ENCODE measurements at places on chromosomes 1 and 21.

- DNase-seq, result no peak
Measured at GRCh38 chr1:231419738-231420298, 2.3 kb downstream of the EGLN1 start.

DNA sequence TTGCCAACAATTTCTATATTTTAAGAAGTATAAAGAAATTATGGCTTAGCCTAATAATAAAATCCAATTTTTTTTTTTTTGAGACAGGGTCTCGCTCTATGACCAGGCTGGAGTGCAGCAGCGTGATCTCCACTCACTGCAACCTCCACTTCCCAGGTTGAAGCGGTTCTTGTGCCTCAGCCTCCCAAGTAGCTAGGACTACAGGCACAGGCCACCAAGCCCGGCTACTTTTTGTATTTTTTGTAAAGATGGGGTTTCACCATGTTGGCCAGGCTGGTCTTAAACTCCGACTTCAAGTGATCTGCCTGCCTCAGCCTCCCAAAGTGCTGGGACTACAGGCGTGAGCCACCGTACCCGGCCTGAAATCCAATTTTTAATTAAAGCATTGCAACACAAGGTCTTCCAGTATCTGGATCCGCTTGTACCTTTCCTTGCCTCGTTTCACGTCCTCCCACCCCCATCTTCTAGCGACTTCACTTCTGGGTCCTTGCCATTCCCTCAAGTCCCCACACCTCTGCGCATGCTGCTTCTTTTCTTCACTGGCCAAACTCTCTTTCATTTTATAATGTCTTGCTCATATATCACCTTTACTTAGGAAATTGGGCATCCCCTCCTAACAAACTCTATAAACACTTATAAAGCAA lies 2.3 kb downstream of the FUBP1 start:
- DNase-seq, result no peak

GRCh38 chr1:23278717-23279116 lies 61.4 kb upstream of the HTR1D start:
- DNase-seq, result no peak

GRCh38 chr1:109243860-109244552 lies 5.3 kb upstream of the CELSR2 start:
- DNase-seq, result no peak

- no peak for DNase-seq
Measured at GRCh38 chr1:189696297-189696696, 781.4 kb downstream of the BRINP3 start.

GRCh38 chr1:150551784-150552127 lies 2.5 kb downstream of the ADAMTSL4 start:
- no peak for DNase-seq

DNA sequence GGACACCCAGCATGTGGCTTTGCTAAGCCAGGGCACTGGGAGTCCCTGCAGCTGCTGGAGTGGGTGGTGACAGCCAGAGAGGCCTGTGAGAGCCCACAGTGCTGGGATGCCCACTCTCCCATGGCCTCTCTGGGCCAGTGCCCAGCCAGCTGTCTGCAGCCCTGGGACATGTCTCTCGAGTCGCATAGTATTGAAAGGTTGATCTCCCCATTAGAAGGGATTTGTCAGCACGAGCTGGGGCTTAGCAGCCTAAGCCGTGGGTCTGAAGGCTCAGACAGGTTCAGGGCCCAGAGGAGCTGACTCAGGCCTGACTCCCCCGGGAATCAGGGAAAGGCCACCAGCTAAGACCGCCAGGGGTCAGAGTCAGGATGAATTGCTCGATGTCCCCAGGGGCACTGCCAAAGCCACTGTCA lies 53.5 kb downstream of the FOXD2 start:
- peak; percentile 75 for DNase-seq

GRCh38 chr21:45108808-45109781 lies 34.7 kb downstream of the ADARB1 start:
- DNase-seq, result no peak

- DNase-seq, result no peak
Measured at GRCh38 chr1:233566886-233567285, 47.0 kb upstream of the KCNK1 start.

DNA sequence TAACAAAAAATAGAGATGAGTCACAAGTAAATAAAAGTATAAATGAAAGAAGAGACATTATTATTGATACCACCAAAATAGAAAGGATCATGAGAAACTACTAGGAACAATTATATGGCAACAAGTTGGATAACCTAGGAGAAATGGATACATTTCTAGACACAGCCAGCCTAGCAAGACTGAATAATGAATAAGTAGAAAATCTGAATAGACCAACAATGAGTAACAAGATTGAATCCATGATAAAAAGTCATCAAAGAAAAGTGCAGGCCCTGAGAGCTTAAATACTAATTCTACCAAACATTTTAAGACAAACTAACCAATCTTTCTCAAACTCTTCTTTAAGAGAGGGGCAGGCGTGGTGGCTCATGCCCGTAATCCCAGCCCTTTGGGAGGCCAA lies 538.6 kb upstream of the PBX1 start:
- DNase-seq, result no peak

DNA sequence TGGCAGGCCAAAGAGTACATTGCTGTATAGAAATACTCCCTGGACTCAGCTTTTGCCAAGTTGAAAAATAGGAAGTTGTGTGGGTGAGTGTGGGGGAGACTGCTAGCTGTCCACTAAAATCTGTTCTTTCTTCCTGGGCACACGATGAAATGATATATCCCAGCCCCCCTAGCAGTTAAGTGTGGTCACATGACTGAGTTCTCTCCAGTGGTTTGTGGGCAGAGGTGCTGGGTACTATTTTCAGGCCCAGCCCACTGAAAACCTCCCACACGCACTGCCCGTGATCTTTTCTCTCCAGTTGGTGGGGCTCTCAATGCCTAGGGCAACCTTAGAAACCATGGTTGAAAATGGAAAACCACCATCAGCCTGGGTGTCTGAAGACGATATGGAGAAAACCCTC lies 119.7 kb upstream of the LMO4 start:
- no peak for DNase-seq

DNA sequence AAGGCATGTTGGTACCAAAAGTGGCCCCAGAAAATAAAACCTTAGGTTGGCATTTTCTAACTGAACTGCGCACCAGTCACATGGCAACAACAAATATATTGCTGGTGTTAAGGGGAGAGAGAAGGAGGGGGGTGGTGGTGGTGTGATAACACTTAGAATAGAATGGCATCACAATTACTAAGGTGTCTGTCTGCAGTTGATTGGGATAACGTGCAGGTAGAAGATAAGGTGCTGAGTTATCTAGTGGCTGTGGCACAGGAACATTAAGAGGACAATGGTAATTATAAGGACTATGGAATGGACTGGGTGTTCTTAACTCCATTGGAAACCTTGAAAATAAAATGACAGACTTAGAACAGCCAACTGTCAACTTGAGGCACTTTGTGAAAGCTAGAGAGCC lies 1.4 kb upstream of the YIPF1 start:
- DNase-seq, result no peak
